A549 treated with CORT108297 at 1 μM for 4 hours (cell line): ENCODE measurements at places on chromosomes 5 and 9. TPM values are rescaled to one million over a fixed set of nuclear protein-coding genes. Genes with fewer than 3 reads are reported as not detected.

The F12 gene
- 14.7 to 28.1 TPM (median 25.9 TPM) in 5 replicates for total RNA-seq

The ADAMTS2 gene
- 0.05 to 0.22 TPM (median 0.08 TPM) in 5 replicates for total RNA-seq

The PIP5K1B gene
- 0.02 TPM in 1 of 5 replicates, not detected in the others for total RNA-seq

The MYMK gene
- total RNA-seq, result not detected in 5 replicates

The TMEM245 gene
- total RNA-seq, result 35.2 to 52.0 TPM (median 45.3 TPM) in 5 replicates

The IFNA2 gene
- total RNA-seq, result not detected in 5 replicates

The ARHGAP26 gene
- total RNA-seq, result 7.2 to 9.4 TPM (median 8.0 TPM) in 5 replicates
